ENCODE measurements at places on chromosomes 11 and 22.

DNA sequence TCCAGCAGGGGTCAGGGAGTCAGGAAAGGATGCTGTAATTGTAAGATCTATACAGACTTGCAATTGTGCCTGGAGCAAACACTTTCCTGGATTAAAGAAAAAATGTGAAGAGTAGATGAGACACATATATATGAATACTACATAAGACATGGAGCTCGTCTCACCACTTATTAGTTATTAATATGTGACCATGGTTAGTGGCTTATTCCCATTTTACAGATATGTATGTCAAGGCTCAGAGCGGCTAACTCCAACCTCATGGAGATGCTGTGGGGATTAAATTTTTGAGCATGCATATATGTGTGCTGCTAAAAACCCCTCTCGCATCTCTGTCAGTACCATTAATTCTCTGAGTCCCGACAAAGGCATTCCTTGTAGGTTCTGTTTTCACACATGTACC lies 125.7 kb downstream of the SLC1A2 start:
- no peak for DNase-seq

GRCh38 chr22:41799486-41800347 lies 762 bp upstream of the CCDC134 start:
- no peak for DNase-seq

- DNase-seq, result no peak
Measured at GRCh38 chr11:82004537-82005213, 729.0 kb downstream of the FAM181B start.

DNA sequence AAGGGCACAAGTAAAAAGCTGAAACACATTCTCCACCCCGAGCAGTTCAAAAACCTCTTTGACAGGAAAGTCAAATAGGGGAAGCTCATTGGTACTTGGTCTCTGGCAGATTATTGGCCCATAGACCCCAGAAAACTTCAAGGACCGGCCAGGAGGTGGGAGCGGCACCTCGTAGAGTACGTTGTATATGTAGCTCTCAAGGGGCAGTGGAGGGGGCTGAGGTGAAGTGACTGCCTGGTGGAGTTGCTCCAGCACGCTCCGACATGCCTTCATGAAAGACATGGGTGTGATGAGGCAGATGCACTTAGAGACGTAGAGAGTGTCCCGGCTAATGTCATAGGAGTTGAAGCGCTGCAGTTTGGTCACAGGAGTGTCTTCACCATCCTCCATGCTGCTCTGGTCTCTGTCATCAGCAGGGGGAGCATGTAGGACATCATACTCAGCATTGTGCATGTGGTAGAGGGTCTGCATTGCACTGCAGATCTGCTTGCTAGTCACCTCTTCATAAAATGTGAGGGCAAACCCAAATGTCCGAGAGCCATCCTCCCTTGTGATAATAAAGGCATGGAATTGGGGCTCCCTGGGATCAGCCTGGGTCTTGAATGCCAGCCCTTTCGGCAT lies 61.3 kb downstream of the DENND5A start:
- DNase-seq, result no peak

DNA sequence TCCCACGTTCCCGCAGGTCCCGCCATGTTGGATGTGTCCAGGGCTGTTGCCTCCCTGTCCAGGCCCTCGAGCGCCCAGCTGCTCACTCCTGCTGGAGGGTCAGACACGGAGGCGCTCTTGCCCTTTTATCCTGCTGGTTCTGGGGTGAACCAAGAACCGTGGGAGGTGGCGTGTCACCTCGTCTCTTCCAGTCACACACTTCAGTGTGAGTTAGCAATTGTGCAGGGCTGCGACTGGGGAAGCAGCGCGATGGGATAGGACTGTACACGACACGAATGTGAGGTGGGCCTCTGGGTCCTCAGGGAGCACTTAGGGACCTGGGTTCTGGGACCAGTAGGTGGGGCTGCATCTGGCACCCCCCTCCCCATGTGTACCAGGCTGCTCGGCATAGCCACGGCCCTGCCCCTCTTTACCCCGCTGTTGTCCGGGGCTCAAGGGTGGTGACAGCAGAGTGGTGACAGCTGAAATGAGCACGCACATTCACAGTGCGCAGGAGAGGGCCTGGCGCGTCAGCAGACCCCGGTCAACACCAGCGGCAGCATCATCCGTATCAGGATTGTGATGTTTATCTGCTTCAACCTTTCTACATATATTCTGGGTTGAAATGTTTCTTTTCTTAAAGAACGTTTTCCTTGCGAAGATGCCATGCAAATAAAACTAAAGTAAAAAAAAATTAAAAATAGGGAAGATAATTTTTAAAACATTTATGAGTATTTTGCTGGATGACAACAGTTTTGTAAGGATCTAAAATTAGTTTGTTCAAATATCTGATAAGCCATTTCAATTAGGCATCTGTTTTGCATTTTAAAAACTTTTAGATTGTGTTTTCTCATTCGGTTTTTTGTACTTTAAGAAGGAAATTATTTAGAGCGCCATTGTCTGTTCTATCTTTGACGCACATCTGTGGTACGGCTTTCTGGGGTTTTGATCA lies 210.7 kb downstream of the TBC1D22A start:
- DNase-seq, result no peak

- no peak for DNase-seq
Measured at GRCh38 chr22:48944433-48944750, 883.3 kb downstream of the BRD1 start.

GRCh38 chr22:29670626-29671025 lies 49.2 kb upstream of the CABP7 start:
- no peak for DNase-seq

- DNase-seq, result peak; percentile 50
Measured at GRCh38 chr11:952406-953385, 27.0 kb downstream of the AP2A2 start.

GRCh38 chr11:28697920-28698827 lies 590.0 kb downstream of the METTL15 start:
- peak; percentile 20 for DNase-seq

DNA sequence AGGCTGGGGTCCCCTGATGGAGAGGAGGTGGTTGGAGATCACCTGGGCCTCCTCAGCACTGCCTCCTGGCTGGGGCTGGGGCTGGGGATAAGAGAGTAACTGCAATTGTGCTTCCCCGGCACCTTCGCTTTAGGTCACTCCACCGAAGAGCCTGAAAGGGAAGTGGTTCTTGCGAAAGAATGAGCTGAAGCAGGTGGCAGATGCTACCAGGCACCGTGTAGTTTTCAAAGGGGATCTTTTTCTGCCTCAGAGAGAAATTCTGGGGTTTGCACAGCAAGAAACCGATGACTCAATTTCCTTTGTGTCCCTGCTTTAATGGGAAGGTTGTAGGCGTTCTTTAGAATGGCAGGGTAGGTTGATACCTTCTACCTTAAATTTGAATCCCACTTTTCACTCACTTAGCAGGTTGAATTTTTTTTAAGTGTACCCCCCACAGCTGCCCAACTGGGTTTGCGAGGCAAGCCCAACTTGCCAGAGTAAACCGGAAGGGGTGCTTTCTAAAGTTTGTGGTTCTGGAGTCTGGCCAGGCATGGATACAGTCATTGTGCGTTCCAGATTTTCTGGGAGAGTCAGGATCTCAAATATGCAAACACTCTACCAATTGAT lies 5.3 kb downstream of the CD44 start:
- DNase-seq, result no peak

DNA sequence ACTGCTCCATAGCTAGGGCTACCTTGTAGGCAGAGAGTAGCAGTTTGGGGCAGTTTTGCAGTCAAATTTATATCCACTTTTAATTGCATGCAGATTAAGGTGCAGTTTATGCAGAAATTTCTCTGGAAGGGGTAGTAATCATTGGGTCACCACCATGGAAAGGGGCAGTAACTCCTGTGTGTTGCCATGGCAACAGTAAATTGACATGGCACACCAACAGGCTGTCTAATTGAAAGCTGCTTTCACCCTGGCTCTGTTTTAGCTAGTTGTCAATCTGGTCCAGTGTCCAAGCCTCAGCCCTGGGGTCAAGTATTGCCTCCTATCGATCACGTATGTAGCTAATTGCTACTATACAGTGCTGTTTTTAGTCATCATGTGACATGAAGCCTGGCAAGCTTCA lies 786.1 kb upstream of the CNTN5 start:
- DNase-seq, result no peak

DNA sequence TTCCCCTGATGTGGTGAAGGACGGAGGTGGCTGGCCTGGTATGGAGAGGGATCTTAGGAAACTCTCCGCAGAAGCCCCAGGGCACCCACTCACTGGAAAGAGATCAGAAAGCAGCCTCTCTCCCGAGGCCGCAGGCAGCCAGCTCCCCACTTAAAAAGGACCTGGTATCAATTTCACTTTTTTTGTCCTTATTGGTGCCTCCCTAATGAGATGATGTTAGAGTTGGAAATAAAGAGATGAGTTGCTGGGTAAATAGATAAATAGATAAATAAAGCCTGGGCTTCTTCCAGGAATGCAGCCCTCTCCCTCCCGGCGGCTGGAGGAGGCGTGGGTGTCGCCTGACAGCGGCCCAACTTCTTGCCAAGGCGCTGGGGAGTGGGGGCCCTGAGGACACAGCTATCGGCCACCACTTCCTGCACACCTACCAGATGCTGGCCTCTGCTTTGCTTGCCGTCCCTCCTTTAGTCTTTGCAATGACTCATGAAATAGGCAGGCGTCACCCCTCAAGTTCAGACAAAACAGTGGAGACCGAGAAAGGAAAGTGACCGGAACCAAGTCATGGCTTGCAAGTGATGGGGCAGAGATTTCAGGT lies 42.9 kb downstream of the LINC01488 start:
- DNase-seq, result no peak

DNA sequence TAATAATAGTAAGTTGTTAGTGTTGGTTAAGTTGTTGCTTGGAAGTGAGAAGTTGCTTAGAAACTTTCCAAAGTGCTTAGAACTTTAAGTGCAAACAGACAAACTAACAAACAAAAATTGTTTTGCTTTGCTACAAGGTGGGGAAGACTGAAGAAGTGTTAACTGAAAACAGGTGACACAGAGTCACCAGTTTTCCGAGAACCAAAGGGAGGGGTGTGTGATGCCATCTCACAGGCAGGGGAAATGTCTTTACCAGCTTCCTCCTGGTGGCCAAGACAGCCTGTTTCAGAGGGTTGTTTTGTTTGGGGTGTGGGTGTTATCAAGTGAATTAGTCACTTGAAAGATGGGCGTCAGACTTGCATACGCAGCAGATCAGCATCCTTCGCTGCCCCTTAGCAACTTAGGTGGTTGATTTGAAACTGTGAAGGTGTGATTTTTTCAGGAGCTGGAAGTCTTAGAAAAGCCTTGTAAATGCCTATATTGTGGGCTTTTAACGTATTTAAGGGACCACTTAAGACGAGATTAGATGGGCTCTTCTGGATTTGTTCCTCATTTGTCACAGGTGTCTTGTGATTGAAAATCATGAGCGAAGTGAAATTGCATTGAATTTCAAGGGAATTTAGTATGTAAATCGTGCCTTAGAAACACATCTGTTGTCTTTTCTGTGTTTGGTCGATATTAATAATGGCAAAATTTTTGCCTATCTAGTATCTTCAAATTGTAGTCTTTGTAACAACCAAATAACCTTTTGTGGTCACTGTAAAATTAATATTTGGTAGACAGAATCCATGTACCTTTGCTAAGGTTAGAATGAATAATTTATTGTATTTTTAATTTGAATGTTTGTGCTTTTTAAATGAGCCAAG lies 2.7 kb downstream of the NEAT1 start:
- DNase-seq, result no peak

DNA sequence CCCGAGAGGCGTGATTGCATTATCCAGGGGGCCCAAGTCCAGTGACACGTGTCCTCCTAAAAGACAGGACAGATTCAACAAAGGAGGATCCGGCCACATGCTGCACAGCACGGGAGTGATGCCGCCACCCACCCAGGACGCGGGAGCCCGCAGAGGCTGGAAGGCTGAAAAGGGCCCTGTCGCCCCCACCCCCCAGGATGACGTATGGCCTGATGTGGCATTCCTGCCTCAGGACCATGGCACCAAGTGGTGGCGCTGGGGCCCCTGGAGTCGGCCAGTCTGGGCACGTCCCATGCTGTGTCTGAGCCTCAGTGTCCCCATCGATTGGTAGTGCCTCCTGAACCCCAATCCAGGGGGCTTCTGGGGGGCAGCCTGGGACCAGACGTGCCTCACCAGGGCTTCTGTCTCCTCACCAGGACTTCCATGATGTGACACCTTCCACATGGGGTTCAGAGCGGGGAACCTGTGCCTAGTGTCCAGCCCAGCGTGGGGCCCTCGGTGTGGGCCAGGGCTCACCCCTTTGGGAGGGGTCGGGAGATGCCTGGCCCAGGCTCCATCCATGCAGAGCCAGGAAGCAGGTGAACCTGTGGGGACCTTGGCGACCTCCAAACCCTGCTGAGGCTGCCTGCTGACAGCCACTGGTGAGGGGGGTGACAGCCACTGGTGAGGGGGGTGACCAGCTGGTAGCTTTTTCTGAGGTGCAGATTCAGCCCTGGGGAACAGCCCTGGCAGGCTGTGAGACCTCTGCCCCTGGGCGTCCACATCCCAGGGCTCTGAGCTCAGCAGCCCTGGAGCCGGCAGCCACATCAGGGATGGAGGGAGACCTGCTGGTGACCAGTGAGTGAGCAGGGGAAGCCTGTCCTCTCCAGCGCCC lies 75.3 kb downstream of the KCNQ1 start:
- DNase-seq, result no peak

DNA sequence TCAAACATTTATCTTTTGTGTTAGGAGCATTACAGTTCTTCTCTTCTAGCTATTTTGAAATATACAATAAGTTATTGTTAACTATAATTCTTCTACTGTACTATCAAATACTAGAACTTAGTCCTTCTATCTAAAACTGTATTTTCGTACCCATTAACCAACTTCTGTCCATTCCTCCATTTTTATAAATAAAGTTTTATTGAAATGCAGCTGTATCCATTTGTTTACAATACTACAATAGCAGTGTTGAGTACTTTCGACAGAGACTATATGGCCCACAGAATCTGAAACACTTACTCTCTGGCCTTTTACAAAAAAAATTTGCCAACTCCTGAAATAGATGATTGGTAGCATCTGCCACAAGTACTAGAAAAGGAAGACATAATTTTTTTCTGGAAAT lies 4.7 kb upstream of the SLC35C1 start:
- no peak for DNase-seq

- DNase-seq, result no peak
Measured at GRCh38 chr11:6328321-6328720, 8.0 kb upstream of the CAVIN3 start.

- no peak for DNase-seq
Measured at GRCh38 chr11:134655189-134655989, 243.3 kb upstream of the B3GAT1 start.

- no peak for DNase-seq
Measured at GRCh38 chr11:62217191-62217748, 8.8 kb downstream of the SCGB2A1 start.

DNA sequence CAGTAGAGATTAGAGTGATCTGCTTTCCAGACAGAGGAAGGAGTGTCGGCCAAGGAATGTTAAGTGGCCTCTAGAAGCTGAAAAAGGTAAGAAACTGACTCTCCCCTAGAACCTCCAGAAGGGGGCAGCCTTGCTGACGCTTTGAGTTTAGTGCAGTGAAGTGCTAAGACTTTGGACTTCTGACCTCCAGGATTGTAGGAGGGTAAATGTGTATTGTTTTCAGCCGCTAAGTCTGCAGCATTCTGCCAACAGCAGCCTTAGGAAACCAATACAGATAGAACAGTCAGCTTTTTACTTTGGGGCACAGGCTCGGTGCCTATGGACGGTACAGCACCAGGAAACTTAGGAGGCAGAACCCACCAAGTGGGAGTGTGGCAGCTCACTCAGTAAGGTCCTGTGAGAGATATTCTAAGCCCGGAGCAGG lies 3.6 kb upstream of the TBC1D22A start:
- DNase-seq, result no peak

- DNase-seq, result no peak
Measured at GRCh38 chr22:40493441-40493840, 123.0 kb downstream of the SGSM3 start.

- DNase-seq, result no peak
Measured at GRCh38 chr11:32385998-32386397, 49.3 kb downstream of the WT1 start.

GRCh38 chr22:35600476-35600875 lies 16.7 kb downstream of the MB start:
- DNase-seq, result no peak
